Activated naive CD4-positive, alpha-beta T cell treated with Interleukin-2 at 50 U/mL for 16 hours (primary cell): ENCODE measurements at places on chromosomes 5 and 9.

DNA sequence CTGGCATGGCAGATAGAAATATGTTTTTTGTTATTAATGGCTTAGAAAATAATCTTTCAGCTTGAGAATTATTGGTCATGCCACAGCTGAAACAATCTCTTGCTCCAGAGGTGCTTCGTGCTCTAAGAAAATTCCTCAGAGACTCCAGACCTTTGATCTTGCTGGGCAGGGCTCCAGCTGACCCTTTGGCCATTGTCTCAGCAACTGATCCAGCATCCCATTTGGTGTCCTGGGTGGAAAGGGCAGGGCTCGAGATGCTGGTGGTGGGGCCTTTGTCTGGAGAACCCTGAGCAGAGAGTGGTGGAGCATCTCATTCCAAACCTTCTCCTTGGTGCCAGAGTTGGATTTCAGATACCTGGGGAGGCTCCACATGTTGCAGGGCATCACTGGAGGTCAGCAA lies 43.2 kb upstream of the PIK3R1 start:
- DNase-seq: no peak

DNA sequence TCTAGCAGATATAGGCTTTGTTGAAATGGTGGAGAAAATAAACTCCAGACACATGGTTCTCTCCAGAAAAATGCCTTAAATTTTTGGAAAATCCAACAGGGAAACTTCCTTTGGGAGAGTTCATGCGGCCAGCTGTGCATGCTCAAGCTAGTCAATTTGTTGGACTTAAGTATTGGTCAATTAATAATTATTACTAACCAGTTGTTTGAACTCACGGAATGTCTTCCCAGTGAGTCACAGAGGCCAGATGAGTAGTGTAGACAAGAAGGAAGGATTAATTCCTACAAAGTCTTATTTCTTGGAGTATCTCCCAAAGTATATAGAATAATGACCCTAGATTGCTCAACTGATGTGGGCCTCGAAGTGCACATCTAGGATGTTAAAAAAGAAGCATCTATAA lies 103.6 kb downstream of the MACIR start:
- DNase-seq: no peak

DNA sequence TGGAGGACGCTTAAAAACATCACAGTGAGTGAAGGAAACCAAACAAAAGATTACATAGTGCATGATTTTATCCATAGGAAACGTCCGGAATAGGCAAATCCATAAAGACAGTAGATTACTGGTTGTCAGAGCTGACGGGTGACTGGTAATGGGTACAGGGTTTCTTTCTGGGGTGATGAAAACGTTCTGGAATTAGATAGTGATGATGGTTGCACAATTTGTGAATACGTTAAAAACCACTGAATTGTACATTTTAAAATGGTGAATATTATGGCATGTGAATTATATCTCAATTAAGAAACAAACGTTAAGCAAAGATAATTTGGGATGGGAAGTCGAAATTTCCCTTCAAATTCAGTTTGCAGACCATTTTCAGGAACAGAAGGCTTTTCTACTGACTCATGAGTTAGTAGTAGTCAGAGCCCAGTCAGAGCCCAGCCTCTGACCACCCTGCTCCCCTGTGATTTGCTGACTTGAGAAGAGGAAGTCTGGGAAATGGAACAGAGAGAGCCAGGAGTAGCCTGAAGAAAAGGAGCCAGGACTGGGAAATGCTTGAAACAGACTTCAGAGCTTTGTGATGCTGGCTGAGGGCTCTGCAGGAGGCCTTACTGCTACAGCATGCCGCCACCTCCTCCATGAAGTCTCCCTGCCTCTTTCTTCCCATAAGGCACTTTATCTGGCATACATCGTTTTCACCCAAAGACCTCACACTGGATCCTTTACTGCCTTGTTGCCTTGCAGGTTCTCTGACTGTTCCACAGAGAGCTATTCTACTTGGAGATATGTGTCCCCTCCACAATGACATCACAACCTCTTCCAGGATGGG lies 46.4 kb upstream of the CTNNA1 start:
- no peak for DNase-seq

- no peak for DNase-seq
Observed at GRCh38 chr5:52943285-52943684, 45.9 kb upstream of the ITGA2 start.

DNA sequence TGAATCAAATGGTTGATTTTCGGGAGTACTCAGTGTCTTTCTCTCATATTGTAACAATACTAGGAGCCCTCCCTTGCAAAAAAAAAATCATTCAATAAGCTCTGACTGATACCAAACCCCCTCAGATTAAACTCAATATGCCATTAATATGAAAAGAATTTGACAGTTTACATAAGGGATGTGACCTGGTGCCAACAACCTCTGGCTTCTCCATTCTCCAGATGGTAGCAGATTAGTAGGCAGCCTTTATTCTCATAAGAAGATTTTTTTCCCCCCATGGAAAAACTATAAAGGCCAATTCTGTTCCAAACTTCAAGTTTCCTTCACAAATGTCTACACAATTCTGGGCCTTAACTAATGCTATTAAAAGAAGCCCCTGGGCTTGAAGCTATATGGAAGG lies 96.5 kb downstream of the EFNA5 start:
- no peak for DNase-seq
